Mucosa of gallbladder (tissue), 1 donor: ENCODE measurements at places on chromosomes 11 and 22.

DNA sequence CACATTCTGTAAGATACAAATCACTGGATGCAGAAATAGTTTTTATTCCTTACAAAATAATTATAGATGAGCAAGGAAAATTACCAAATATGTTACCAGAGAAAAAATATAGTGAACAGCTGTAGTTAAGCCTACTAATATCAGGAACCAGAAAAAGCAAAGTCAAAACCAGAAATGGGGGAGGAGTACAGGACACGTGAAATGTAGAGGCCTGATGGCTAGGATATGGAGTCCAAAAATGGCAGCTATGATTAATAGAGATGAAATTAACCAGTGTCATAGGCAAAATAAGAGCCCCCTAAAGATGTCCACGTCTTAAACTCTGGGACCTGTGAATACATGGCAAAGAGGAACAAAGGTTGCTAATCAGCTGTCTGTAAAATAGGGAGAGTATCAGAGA is 34.1 kb downstream of the MRE11 start:
- DNase-seq = no peak

DNA sequence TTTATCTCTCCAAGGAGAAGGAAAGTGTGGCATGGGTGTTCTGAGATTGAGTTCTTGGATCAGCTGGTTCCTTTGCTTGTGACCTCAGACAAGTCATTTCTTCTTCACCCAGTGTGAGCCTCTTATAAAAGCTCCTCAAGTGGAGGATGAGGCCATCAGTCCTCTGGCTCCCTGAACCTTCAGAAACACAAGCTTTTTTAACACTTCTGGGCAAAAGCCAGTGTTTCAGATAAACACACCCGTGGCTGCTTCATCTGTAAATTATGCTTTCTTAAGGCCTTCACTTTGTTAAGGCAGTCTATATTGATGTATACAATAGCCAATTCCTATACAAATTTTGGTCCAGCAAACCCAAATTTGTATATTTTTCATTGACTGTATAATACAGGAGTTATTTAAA is 179.9 kb downstream of the DBX1 start:
- DNase-seq = no peak

DNA sequence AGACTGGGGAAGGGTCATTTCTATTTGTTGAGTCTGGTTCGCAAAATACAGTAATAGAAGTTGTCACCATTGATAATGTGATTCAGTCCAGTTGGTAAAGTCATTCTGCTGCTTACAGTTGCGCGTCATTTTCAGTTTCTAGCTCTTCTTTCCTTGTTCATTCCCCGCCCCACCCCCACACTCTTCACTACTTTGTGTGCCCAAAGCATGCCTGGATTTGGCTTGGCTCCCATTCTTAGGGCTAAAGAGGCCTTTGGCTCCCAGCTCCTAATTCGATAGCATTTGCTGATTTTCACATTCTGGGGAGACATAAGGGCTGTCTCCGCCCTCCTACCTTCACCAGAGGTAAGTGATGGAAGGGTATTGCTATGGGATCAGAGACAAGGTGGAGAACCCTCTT is 43.0 kb downstream of the CECR2 start:
- DNase-seq = no peak

GRCh38 chr11:27012234-27012921 is 18.5 kb downstream of the FIBIN start:
- no peak for DNase-seq

DNA sequence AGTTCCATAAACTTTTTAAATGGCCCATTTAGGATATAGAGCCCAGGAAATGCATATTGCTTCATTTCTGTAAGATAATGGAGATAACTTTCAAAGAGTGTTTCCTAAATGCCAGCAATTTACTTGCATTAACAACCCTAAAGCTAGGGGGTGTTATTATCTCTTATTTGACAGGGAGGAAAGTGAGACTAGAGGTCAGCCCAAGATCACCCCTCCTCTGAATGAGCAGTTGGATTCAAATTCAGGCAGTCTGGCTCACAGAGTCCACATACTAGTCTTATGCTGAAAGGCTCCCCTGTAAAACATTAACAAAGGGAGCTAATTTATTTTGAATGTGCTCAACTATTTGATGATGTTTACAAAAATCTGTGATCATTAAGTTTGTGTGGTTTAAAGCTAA is 49.9 kb upstream of the TRIM77 start:
- no peak for DNase-seq

DNA sequence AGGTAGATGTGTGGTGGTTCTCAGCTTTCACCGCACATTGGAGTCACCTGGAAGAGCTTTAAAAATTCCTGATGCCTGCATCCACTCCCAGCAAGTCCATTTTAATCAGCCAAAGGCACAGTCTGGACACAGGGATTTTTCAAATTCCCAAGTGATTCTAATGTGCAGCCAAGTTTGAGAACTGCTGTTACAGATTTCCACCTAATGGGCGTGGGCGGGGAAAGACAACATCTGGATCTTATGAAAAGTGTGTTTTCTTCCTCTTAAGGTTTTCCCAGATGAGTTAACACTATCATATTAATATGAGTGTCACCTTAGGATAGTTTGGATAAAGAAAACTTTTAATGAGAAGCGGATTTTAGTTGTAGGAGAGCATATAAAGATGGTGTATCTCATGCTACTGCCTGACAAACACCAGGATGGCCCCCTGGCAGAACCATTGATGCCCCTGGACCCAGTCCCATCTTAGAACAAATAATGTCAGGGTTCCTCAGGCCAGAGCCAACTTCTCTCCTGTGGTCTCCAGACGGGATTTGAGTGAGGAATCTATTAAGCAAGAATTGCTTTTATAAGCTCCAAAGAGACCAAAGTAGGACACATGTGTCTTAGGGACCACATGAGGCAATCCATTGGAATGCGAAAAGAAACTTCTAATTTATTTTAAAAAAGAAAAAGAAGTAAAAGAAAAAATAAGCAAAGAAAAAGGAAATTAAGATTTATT is 31.9 kb downstream of the POU2AF1 start:
- DNase-seq = no peak

GRCh38 chr11:60252213-60253108 is 9.5 kb upstream of the MS4A4E start:
- DNase-seq = no peak

- no peak for DNase-seq
These were observed 21.7 kb downstream of the BTG4 start for GRCh38 chr11:111490496-111490895.

- no peak for DNase-seq
These were observed 79.7 kb upstream of the SLC5A12 start for GRCh38 chr11:26801601-26802000.

DNA sequence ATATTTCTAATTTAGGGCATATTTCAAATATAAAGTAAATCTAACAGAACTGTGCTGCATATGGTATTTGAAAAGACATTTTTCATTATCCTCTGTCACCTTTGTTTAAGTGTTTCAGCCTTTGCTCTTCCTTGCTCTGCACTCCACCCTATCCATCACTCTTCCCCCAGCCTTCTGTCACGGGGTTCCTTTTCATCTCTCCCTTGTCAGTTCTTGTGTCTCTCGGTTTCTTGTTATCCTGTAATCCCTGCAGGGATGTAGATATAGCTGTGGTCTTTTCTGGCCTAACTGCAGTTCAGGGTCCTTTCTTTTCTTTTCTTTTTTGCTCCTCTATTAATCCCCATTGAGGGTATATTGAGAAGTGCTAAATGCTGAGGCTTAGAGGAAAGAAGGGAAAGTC is 261.9 kb downstream of the DCDC1 start:
- DNase-seq = no peak

- no peak for DNase-seq
These were observed 1.2 kb upstream of the NRXN2 start for GRCh38 chr11:64723907-64724862.

DNA sequence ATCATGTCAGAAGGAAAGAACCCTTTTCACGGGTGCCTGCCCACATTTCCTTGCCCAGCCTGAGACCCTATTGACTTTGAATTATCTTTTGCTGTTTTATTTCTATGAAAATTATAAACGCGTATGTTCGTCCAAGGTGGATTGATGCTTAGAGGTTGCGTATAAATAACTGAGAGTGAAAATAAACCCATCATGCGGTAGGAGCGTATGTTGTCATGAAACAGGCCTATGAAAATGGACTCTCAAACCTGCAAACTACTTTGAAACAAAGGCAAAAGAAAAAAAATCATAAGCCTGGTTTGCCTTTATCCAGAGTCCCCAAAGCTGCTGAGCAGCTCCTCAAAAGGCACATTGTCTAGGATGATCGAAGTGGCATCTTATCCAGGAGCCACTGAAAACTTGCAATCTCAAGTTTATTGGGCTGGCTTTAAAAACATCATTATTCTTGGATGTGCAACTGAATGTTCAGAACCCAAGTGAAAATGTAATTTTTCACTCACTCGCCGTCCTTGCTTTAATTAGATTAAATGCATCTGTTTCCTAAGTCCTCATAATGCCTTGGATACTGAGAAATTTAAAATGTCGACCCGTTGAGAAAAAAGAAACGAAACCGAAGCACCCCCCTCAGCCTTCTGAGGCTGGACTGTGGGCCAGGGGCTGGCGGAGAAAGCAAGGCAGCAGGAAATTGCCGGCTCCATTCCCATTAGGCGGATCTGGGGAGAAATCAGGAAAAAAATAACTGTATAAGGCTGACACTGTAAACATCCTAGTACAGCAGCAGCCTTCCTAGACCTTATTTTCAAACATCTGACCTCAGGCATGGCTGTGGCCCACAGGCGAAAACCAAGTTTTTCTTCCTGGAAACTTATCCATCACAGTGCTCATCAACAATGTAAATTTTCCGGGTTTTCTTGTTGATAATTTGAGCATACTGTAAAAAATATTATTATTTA is 82.9 kb upstream of the PPARA start:
- no peak for DNase-seq

DNA sequence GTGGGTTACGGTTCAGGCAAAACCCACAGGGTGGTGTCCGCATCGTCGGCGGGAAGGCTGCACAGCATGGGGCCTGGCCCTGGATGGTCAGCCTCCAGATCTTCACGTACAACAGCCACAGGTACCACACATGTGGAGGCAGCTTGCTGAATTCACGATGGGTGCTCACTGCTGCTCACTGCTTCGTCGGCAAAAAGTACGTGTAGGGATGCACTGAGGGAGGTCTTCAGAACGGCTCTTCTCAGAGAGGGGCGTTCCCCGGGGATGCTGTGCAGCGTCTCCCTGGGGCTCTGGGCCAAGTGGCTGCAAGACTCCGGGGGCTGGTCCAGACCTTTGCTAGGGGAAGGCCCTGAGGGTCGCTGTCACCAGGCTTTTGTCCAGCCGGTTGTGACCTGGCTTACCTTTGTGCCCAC is 1.3 kb downstream of the ACR start:
- no peak for DNase-seq

GRCh38 chr11:78284260-78284659 is 95.5 kb downstream of the USP35 start:
- DNase-seq = no peak
